ENCODE measurements at places on chromosomes 16 and 17.

DNA sequence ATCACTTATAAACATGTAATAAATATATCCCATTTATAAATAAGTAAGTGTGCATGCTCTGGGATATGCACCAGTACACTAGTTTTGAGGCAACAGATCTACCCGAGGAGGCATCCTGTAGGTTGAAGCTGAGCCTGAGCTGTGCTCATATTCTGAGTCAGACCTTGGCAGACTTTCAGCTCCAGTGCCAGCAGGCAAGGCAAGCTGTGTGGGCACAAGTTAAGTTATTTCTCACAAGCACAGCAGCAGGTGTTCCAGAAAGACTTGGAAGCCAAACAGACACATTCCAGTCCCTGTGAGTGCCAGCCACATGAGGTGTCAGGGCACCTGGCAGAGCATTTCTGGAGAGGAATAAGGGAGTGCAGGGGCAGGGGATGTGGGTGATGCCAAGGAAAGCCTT, 1.3 kb upstream of the CLEC19A start:
- peak; percentile 84 for DNase-seq

DNA sequence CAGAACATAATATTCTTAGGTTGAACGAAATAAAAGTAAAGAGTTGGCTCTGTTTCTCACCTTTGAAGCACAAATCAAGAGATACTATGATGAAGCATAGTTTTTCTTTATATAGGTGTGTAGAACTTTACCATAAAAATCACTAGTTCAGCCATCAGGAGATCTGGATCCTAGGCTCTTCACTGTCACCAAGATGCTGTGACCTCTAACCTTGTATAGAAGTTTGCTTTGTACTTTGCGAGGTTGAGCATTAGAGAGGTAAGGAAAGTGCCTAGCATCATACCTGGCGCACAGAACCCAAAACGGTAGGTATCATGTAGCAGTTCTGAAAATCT, 553 bp upstream of the CDC6 start:
- DNase-seq = no peak

DNA sequence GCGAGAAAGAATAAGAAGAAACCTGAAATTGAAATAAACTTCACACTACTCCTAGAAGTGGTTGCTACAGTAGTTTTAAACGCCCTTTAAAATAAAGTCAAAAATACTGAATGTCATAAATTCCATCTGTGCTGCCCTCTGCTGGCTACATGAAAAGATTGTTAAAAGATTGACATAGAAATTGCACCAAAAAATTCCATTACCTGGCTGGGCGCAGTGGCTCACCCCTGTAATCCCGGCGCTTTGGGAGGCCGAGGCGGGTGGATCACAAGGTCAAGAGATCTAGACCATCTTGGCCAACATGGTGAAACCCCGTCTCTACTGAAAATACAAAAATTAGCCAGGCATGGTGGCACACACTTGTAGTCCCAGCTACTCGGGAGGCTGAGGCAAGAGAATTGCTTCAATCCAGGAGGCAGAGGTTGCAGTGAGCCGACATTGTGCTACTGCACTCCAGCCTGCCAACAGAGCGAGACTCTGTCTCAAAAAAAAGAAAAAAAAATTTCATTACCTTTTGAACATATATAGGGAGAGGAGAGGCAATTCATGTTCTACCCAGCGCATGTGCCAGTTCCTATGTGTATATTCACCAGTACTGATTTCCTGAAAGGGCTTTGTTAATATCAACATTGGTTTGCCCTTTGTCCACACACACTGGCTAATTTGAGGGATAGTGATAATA, 36.5 kb downstream of the CYTH1 start:
- peak; percentile 63 for DNase-seq

DNA sequence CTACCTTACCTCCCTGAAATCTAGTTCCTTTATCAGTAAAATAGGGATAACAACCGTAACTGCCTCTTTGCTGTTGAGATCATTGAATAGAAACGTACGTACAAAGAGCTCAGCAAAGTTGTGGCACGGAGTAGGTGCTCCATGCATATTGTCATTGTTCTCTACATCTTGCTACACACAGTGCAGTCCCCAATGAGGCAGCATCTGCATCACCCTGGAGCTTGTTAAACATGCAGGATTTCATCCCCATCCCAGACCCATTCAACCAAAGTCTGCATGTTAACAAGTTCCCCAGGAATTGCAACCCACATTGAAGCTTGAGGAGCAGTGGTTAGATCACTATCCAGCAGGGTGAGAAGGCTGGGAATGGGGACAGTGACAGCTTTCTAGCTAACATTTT, 33.7 kb upstream of the CCL2 start:
- DNase-seq = no peak

GRCh38 chr17:2289878-2290478, 13.6 kb downstream of the SMG6 start:
- no peak for DNase-seq

DNA sequence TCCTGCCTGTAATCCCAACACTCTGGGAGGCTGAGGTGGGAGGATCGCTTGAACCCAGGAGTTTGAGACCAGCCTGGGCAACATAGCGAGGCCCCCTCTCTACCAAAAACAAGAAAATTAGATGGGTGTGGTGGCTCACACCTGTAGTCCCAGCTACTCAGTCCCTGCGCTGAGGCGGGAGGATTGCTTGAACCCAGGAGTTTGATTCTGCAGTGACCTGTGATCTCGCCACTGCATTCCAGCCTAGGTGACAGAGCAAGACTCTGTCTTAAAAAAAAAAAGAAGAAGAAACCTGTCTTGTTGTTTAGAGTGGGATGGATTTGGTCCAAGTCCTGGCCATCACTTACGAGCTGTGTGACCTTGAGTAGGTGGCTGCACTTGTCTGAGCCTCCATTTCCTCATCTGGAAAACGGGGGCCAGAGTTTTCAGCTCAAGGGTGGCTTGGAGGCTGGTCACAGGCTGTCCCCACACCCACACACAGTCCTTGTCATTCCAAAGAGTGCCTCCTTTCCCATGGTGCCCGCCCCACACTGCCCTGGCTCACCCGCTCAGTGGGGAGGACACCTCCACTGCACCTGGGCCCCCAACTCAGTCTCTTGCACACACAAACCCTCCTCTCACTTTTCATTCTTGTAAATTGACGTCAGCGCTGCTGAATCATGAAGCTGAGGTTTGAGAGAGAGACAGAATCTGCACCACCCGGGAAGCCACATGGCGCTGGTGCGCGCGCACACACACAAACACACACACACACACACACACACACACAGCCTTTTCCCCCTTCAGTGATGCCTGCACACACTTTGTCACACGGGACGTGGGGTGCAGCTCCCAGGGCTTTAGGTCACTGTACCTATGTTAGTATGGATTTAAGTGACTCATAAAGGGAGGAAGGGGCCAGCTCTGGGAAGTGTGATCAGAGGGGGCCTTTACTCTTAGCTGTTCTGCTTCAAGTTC, 4.2 kb downstream of the SOCS1 start:
- peak; percentile 81 for DNase-seq

- peak; percentile 48 for DNase-seq
Observed at GRCh38 chr17:21166595-21167210, 39.9 kb downstream of the DHRS7B start.

DNA sequence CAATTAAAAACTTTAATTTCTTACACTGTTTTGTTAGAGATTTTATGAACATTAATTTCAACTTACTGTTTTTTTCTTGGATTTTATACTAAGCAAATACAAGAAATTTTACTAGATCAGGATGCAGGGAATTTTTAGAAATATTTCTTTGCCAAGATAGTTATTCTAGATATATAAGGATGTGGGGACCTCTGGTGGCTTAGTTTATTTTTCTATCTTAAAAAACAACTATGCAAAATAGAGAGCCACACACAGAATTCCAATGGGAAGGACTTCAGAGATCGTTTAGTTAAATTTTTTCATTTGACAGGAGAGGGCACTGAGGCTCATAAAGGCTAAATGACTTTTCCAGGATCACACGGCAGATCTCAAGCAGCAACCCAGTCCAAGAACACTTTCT, 23.0 kb upstream of the CAPNS2 start:
- peak; percentile 43 for DNase-seq

All from astrocyte of the hippocampus (primary cell).